ENCODE measurements at places on chromosomes 16 and 17. TPM values are rescaled to one million over a fixed set of nuclear protein-coding genes. Genes with fewer than 3 reads are reported as not detected.
A peak's percentile ranks its signal among the peaks of the same experiment; 100 is the strongest.

DNA sequence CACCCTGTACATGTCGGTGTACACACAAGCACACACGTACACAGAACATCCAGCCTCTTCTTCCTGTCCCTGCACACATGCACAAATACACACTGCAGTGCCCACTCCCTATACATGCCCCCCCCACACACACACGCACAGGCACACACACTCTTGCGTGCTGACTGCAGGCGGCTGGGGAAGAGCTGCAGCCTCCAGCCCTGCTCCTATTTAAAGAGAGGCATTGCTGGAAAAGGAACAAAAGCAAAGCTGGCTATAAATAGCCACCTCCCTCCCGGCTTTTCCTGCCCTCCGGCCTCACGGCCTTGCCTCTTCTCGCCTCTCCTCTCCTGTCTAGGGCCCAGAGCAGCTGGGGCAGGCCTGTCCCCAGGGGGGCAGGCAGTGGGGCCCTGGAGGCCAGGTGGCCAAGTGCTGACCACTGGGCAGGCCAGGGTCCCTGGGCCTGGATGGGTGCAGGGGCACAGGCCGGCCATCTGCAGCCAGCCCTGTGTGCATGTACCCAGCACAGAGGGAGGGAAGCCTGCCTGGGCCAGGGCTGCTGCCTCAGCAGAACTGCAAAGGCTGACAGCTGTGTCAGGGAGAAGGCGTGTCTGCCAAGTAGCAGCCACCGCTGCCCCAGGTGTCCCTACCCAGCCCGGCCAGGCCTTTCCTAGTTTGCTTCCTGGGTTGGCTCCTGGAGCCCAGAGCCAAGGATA, 25.4 kb downstream of the RTN4RL1 start:
- peak; percentile 71 for DNase-seq

- no peak for DNase-seq
Observed at GRCh38 chr16:30722916-30723315, 23.9 kb downstream of the SRCAP start.

- no peak for DNase-seq
Observed at GRCh38 chr16:22670551-22671041, 143.4 kb upstream of the HS3ST2 start.

- peak; percentile 64 for DNase-seq
Observed at GRCh38 chr17:29617481-29618271, 5.0 kb downstream of the CORO6 start.

GRCh38 chr17:76579281-76579680, 6.4 kb downstream of the ST6GALNAC2 start:
- DNase-seq = no peak

DNA sequence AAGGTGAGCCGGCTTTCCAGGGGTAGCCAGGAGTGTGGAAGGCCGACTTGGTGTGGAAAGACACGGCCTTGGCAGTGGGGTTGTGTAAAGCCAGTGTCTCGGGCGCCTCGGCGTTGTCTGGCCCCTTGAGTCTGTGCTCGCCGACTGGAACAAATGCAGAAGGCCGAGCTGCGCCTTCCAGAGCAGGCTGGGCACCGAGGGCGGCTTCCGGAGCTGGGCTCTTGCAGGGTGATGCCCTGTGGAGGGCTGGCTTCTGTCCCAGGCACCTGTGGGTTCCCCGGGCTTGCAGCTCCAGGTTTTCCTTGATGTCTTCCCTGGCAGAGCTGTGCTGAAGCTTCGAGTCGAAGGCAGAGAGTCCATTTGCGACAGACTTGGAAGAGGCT, 8.0 kb downstream of the ZNF750 start:
- DNase-seq = no peak

DNA sequence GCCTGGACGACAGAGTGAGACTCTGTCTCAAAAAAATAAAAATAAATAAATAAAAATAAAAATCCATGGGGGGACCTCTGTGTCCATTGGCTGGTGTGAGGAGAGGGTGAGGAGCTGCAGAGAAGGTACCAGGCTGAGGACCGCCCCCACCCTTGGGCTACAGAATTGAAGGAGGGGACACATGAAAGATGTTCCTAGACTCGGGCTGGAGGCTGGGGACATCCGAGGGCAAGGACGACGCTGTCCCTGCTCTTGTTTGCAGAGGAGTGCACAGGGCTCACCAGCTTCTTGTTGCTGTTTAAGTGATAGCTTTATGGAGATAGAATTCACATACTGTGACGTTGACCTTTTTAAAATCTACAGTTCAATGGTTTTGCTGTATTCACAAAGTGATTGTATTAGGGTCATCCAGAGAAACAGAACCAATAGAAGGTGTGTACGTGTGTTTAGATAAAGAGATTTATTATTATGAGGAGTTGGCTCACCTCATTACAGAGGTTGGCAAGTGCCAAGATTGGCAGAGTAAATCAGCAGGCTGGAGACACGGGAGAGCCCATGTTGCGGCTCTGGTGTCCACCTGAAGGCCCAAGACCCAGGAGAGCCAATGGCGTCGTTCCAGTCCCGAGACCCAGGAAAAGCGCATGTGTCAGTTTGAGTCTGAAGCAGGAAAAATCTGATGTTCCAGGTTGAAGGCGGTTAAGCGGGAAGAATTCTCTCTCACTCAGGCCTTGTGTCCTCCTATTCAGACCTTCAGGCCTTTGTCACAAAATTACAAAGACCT, 320.7 kb downstream of the SEC14L1 start:
- no peak for DNase-seq

DNA sequence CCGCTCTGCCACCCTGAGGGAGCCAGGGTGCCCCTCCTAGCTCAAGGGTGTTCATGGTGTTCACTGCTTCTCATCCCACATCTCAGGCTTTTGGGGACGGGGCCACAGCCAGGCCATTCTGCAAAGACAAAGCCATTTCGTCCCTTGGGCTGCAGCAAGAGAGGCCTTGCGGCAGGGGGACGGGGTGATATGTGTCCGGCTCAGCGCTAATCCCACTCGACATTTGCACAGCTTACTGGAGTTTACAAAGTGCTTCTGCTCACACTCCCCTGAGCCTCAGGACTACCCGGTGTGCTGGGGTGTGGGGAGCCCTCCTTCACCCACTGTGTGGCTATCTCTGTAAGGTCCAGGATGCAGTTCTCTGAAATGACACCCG, 84.3 kb downstream of the RTN4RL1 start:
- DNase-seq = no peak

DNA sequence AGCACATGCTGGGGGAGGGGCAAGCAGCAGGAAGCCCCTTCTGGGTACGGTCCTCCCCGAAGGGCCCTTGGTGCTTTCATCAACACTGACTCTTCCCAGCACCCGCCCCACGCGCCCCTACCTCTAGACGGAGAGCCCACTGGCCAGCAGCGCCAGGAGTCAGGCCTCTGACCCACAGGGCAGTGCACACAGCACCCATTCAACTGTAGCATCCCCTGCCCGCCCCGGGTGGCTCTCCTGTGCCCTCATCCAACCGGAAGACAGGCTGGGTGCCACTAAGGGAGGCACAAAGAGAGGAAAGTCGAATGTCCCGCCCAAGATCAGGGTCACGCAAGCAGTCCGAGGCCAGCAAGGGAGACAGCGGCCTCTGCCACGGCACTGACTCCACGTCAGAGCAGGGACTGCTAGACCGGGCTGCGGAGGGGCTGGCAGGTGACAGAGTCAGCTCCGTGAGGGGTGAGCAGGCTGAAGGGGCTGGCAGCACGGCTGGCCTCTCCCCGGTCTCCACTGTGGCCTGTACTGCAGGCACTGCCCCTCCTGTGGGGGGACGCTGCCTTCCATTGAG, 9.8 kb downstream of the MSRB1 start:
- no peak for DNase-seq

DNA sequence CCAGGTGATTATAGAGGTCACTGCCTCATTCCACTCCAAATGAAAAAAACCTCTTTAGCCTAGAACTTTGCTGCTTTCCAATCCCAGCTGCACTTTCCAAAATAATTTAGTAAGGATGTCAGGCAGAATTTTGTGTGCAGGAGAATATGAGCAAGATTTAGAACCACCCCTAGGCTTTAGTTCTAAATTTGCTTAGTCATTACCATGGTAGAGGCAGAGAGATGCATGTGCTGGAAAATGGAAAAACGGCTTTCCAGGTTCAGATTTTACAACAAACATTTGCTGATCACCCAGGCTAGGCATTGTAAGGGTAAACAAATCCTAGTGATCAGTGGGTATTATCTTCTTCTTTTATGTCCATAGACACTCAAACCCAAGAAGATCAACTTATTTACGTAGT, 6.3 kb downstream of the KRT26 start:
- DNase-seq = no peak

Gene TMEM114
- not detected for total RNA-seq

Gene HP
- 2.5 TPM for total RNA-seq

Gene TEDC2
- total RNA-seq = 12.1 TPM
